ENCODE measurements at places on chromosomes 3 and 15. TPM values are rescaled to one million over a fixed set of nuclear protein-coding genes. Genes with fewer than 3 reads are reported as not detected.

Gene SPINK8
- not detected for polyA plus RNA-seq

Gene TRH
- polyA plus RNA-seq, result 0.54 TPM

Gene RAD54L2
- polyA plus RNA-seq, result 5.8 TPM

Gene RHOV
- polyA plus RNA-seq, result 0.07 TPM

Gene CNTN6
- polyA plus RNA-seq, result 0.04 TPM

Gene CGNL1
- 8.1 TPM for polyA plus RNA-seq

Gene CACNA2D3
- 4.7 TPM for polyA plus RNA-seq

Gene MORF4L1
- polyA plus RNA-seq, result 303 TPM

Gene EOMES
- 2.2 TPM for polyA plus RNA-seq

DNA sequence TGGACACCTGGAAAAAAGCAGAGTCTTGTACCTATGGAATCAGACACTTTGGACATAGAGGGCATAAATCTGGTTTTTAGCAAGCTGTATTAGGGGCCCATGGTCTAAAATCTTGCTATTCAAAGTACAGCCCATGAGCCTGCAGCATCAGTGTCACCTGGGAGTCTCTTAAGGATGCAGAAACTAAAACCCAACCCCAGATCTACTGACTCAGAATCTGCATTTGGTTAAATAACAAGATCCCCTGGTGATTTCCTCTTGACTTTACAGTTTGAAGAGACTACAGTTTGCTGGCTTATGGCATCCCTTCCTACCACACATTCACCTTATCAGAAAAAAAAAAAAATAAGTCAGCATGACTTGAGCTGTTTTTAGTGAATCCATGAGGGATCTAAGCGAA, 74.9 kb upstream of the NR2F2 start:
- no peak for DNase-seq

DNA sequence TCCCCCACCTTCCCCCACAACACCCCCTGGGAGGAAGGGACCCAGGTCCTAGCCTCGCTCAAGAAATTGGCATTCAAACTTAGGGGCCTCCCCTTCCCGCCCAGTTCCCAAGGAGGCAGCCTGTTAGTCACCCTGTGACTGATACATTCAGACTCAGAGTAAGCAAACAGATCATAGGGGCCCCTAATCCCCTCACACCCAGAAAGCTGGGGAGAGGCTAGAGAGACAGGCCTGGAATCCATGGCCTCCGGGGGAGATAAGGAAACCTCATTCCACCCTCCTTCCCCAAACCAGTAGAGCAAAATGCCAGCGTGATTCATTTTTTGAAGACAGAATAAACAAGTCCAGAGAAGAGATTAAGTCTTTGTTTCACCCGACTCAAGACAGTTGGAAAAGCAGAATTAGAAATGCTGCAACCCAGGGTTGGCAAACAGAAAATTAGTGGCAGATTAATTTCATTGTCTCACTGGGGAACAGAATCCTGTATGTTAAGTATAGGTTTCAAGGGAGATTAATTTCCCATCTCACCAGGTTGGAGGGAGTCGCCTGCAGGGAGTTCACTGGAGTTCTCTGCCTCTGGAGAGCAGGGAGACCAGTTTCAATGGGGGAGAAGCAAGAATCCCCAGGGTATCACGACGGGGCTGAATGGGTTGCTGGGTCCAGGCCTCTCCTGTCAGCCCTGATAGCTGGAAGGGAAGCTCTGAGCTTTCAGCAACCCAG, 268.3 kb downstream of the UACA start:
- no peak for DNase-seq

DNA sequence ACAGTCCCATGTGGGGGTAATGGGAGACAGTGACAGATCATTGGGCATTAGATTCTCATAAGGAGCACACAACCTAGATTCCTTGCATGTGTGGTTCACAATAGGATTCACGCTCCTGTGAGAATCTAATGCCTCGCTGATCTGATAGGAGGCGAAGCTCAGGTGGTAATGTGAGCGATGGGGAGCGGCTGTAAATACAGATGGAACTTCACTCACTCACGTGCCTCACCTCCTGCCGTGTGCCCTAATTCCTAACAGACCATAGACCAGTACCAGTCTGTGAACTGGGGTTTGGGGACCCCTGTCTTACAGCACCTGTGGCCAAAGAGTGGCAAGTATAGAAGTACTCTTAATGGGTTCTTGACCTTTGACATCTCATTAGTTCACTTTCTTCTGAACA, 554.7 kb downstream of the FOXP1 start:
- DNase-seq, result no peak

DNA sequence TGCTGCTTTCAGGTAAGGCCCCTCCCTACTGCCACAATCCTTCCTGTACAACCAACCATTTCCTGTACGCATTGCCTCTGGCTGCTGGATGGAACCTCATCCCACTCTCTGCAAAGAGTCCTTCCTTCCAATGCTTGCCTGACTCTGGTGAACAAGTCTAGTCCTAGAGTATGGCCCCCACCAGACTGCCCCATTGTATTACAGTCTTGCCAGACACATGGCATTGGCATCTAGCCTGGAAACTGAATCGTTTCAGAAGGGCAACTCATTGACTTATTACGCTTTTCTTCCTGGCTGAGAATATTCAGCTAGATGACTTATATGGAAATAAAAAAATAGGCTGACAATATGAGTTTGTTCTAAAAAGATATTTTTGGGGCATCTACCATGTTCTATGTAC, 170.3 kb downstream of the SUCLG2 start:
- no peak for DNase-seq

- no peak for DNase-seq
Observed at GRCh38 chr15:70596354-70597055, 166.9 kb downstream of the UACA start.

GRCh38 chr3:158226429-158226828, 116.5 kb downstream of the RSRC1 start:
- no peak for DNase-seq

DNA sequence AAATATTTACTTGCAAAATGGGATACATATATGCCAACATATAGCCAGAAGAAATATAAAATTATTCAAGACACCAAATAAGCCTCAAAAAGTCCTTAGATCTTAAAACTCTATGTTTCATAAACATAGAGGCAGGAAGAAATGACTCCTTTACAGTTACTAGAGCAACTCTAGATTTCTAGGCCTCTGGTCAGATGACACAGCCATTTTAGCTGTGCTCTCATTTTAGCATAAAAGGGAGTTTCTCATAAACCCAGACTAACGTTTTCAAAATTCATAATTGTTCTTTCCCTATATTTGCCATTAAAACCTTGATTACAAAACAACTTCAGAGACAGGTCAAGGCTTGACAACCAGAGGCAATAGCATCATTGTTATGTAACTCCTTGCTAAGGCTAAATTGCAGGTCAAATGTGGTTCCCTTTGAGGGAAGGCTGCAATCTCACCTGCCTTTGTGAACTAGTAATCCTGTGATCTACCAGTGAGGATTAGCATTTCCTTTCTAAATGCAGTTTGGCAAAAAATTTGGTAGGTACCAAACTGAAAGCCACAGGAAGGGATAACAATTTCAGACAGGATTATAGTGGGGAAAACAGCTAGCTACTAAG, 8.2 kb downstream of the THOC7 start:
- DNase-seq, result no peak

DNA sequence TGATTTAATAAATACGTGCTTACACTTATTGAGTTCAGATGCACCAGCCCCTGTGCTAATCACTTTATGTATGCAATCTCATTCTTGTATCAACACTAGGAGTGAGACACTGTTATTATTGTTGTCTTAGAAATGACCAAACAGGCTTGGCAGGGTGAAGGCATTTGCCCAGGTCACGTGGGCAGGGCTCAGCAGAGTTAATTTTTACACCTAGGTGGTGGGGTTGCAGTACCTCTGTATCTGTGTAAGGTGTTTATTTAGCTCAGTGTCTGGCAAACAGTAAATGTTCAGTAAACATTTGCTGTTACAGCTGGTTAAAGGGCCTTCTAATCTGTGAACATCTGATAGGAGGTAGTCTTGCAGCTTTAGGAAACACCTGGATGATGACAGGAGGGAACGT, 200.0 kb downstream of the CACNA2D3 start:
- no peak for DNase-seq

- no peak for DNase-seq
Observed at GRCh38 chr15:70650567-70651302, 112.6 kb downstream of the UACA start.

GRCh38 chr15:38514601-38515000, 50.0 kb downstream of the RASGRP1 start:
- DNase-seq, result no peak

GRCh38 chr3:14305324-14305723, 97.1 kb upstream of the SLC6A6 start:
- no peak for DNase-seq

- DNase-seq, result peak; percentile 58
Observed at GRCh38 chr15:78909791-78910228, 35.0 kb downstream of the CTSH start.

GRCh38 chr15:84908564-84908963, 24.1 kb downstream of the SLC28A1 start:
- no peak for DNase-seq

GRCh38 chr3:56810577-56811545, 9.1 kb upstream of the ARHGEF3 start:
- DNase-seq, result no peak

- no peak for DNase-seq
Observed at GRCh38 chr15:98195796-98196195, 235.3 kb downstream of the ARRDC4 start.

DNA sequence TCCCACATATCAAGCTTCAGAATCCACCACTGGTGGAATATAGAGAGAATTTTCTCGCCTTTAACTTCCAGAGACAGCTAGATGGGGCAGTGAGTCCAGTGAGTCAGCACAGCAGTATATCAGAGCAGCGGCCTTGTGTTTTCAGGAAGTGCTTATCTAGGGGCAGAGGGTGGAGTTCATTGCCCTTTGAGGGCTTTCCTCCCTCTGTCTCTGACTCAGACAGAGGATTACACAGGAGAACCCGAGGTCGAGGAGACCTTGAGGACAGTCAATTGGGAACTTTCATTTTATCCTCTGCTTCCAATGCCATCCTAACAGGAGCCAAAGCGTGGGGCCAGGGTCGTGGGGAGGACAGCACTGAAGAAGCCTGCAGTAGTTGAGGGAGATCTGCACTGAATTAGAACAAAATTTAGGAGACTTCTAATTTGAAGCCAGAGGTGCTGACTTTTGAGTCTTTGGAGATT, 109.6 kb upstream of the UMPS start:
- peak; percentile 34 for DNase-seq

DNA sequence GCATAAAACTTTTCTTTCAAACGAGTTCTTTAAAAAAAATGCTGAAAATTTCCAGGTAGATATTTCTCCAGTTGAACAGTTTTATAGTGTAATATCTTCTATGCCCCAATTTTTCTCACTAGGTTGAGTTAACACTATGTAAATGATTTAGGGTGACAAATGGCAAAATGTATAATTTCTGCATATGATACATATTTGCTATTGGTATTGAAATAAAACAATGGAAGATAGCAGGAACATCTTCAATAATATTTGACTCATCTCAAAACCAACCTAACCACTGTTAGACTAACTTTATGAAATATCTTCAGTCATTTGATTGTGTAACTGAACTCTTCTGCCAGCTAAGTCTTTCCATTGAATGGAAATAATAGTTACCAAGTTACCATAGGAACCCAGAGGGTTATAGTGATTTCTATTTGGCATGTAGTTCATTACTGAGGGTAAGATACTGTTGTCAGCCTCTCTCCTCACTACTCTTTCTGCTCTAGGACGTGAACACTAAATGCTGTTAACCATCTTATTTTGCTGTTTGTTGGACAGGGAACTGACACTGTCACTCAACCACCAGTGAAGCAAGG, 824.7 kb upstream of the NECTIN3 start:
- no peak for DNase-seq

GRCh38 chr3:156723182-156723619, 48.8 kb downstream of the TIPARP start:
- DNase-seq, result no peak

DNA sequence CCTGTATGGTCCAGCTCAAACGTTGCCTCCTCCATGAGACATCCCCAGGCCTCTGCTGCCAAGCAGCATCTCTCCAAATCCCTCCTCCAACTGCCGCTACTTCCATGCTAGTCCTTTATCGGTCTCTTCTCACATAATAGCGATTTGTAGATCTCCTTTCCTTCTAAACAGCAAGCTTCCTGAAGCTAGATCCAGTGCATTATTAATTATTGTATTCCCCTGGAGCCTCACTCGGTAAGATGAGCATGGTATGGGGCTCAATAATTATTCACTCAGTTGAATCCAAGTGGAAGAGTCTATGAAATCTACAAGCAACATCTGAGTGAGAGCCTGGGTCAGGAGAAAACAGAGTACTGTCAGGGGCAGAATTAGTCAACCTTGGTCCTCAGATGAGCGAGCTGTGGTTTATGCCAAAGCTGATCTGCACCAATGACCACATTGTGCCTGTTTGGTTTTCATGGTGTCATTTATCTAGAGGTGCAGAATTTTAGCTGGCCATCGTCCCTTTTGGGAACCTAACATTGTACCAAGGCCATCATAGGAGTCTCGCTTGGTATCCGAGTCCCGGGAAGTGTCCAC, 93.8 kb upstream of the UBE2E1 start:
- DNase-seq, result no peak

- DNase-seq, result no peak
Observed at GRCh38 chr15:84818261-84819131, 1.3 kb downstream of the ALPK3 start.

DNA sequence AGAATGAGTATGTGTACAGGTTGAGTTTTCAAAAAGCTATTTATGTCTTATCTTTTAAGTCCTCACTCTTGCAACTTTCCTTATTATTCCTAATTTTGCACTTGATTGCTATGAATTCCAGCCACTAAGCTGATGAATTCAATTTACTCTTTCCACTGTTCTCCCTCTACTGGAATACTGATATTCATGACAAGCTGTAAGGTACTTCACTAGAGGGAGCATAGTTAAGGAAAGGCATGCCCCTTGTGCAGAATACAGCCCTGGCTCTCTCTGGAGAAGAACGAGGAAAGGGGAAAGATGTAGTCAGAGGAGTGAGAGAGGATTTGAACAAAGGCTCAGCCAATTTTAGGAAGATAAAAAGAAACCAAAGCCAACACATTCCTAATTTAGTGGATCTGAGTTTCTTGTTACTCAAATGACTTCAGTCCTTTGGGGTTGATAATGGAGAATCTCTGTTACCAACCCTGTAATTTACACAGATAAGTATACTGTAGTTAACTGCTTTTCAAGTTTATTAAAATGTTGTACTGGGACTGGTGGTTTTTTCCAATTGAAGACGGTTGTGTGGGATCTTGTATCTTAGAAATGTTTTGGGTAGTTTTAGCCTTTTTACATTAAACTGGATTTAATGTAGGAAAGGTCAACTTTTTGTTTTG, 4.0 kb downstream of the SCAANT1 start:
- DNase-seq, result no peak

- no peak for DNase-seq
Observed at GRCh38 chr3:159813822-159814531, 174.7 kb upstream of the IL12A start.

- DNase-seq, result no peak
Observed at GRCh38 chr3:8851703-8852102, 82.3 kb upstream of the OXTR start.

GRCh38 chr3:32780735-32781210, 37.0 kb upstream of the TRIM71 start:
- DNase-seq, result peak; percentile 26

- DNase-seq, result no peak
Observed at GRCh38 chr3:186643493-186643892, 3.3 kb downstream of the FETUB start.

- no peak for DNase-seq
Observed at GRCh38 chr3:5731100-5731499, 543.6 kb downstream of the EDEM1 start.

- DNase-seq, result no peak
Observed at GRCh38 chr15:99052205-99052604, 44.6 kb upstream of the PGPEP1L start.
